Stimulated activated CD8-positive, alpha-beta memory T cell treated with anti-CD3 and anti-CD28 coated beads, Interleukin-15, amount 100 ng/mL, for 24 hours (primary cell): ENCODE measurements at places on chromosomes 1 and 21.

DNA sequence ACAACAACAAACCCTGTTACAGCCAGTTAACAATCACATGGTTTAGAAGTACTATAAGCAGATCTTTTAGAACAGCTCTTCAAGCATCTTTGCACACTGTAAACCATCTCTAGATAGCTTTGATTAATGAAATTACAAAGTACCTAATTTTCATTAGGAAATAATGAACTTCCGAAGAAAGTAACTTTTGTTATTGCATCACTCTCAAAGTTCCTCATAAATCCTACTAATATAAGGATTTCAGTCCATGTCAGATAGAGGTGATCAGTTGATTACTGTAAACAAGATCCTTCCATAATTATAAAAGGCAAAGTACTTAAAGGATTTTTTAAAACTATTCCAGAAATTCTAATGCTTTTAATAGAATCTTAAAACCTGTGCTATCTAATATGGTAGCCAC is 58.2 kb downstream of the FAF1 start:
- DNase-seq, result no peak

DNA sequence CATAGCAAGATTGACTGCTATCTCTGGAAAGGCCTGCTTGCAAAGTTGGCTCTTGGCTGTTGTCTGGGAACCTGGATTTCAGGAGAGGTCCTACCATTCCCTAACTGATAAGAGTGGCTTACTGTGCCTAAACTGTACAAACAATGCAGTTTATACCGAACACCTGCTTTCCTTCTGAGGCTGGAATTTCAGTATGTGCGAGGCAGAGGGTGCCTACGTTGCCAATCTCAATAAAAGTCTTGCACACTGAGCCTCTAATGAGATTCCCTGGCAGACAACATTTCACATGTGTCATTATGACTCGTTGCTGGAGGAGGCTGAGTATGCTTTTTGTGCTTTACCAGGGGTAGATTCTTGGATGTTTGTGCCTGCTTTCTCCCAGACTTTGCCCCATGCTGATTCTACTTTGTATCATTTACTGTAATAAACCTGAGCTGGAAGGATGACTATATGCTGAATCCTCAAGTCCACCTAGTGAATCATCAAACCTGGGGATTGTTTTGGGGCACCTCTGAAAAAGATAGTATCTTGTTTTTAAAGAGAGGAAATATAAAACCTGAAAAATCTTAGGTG is 58.9 kb upstream of the GNG4 start:
- DNase-seq, result no peak

DNA sequence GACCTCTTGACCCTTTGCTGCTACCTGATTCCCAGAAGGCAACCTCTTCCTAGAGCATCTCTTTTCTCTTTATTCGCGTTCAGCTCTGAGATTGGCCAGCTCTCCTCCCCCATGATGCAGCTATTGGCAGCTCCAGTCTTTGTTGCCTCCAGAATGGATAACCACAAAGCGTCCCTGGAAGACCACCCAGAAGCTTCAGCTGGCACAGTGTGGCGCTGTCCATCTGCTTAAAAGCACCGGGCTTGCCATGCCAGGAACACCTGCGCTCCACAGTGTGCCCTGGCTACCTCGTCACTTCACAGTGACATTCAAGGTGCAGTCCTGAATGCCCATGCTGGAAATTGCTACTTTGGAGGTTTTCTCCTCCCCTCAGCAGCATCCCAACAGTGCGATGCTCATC is 353.9 kb downstream of the LMO4 start:
- DNase-seq, result no peak

- no peak for DNase-seq
Observed at GRCh38 chr1:6723621-6724428, 22.2 kb upstream of the DNAJC11 start.

DNA sequence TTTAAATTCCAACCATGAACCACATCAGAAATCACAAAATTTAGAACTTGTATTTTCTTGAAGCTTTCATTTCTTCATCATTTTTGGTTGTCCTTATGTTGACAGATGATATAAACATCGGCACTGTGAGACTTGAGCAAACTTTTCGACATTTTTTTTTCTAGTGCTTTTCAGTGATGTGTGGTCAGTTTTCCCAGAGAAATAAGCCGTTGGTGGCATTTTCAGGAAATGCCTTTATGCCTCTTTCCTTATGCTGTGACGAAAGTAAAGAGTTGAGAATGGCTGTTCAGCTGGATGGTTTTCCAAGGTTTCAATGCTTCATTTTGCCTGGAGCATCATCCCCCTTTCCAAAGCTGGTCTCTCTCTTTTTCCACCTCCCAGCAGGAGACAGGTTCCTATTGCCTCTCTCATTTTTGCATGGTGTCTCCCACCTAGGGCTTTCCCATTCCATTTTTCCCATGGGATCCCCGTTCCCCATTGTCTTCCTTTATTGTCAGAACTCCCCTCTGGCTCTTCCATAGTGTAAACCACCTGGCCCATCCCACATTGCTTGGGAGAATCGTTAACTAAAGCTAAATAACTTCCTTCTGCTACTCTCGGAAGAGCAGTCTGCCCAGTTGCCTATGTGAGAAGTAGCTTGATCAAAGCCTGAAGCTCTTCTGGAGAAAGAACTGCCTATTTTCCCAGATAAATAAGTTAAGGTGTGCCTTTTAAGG is 61.4 kb upstream of the DYNLT5 start:
- no peak for DNase-seq

- no peak for DNase-seq
Observed at GRCh38 chr1:97805093-97805492, 115.7 kb downstream of the DPYD start.

GRCh38 chr1:225808136-225808535 is 1.8 kb upstream of the EPHX1 start:
- no peak for DNase-seq

- no peak for DNase-seq
Observed at GRCh38 chr21:36178349-36178748, 21.7 kb downstream of the DOP1B start.

DNA sequence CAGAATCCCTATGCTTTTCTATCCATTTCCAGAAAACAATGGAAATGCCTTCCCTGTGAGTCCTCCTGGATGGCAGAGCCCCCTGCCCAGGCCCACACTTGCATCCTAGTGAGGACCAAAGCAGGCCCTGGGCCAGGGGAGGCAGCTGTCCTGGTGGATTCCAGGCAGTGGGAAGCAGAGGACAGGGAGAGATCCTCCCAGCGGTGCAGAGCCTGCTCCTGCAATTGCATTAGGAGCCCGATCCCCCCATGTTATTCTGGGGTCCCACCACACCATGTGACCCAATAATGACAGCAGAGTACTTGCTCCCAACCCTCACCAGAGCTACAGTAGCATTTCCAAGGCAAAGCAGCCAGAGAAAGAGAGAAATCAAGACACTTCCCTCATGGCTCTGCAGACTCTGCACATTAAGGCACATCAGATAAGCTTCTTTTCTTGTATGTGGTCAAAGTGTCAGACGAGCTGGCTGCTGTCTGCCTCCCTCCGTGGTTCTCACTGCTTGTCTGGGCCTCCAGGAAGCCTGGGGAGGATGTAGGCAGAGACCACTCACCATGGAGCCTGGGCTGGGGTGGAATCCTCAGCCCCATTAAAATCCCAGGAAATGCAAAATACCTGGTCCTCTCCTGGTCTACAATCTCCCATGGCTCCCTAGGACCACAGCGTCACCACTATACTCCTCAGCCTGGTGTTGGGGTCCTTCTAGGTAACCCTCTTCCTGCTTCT is 54.9 kb upstream of the RUNX3 start:
- no peak for DNase-seq

GRCh38 chr21:38376235-38376634 is 119.4 kb downstream of the KCNJ15 start:
- DNase-seq, result no peak

DNA sequence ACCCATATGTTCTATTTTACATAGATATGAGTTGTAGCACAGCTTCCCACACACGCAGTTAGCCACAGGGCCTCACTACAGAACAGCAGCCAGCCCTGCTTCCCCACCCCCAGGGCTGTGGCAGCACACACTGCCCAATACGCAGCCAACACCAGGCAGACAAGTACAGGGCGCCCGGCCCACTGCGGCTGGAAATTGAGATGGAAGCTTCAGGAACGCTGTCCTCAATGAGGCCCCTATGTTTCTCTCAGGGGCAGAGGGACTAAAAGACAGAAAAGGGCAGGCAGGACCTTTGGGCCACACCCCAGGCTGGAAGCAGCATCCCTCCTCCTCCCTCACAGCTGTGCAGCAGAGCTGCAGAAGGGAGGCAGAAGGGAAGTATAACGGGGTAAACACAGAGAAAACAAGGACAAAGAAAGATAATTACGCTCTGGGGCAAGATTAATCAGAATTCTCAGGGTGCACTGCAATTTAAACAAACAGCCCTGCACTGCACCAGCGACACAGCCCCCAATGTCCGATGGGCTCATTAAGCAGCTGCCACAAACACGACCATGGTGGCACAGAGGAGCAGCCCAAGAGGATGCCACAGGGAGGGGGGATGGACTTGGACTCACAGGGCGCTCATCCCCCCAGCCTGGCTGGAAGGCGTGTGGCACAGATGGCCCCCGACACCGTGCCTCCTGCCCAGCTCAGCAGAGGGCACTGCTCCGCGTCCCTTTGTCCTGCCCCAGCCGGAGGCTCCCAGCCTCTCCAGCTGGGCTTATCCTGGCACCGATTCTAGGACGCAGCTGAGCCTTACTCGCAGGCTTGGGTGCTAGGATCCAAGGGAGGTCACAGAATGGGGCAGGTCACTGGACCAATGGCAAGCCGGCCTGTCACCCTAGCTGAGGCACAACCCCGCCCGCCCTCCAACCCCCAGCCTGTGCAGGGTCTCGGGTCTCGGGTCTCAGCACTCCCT is 14.2 kb downstream of the WDR4 start:
- no peak for DNase-seq

GRCh38 chr1:150282558-150282958 is 204 bp downstream of the CIART start:
- DNase-seq, result no peak

- no peak for DNase-seq
Observed at GRCh38 chr1:7919880-7920279, 20.8 kb downstream of the TNFRSF9 start.

DNA sequence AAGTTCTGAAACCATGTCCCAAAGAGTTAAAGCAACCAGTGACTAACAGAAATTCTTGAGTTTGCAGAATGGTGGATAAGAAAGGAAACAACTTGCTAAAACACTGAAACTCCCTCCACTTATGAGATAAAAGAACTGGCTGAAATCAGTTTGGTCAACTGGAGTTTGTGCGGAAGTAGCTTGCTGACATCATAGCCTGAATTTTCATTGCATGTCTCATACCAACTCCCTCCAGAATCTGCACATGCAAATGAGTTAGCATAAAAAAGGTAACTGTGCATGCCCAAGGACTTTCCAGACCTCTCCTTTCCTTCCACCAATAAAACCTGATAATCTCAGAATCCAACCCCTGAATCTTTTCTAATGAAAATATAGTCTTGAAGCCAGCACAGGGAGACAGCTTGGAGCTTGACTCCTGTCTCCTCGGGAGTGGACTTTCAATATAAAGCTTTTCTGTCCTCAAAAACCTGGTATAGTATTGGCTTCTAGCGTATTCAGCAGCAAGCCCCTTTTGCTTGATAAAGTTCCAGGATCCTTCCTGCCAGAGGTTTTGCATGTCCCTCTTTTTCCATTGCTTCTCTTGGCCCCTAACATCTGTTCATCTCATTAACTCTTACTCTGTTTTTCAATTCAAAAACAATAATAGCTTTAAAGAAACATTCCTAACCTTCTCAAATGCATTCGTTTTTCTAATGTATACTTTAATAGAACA is 785.8 kb upstream of the ADGRL4 start:
- no peak for DNase-seq

GRCh38 chr21:33196941-33197374 is 32.8 kb upstream of the IFNAR2 start:
- DNase-seq, result no peak

DNA sequence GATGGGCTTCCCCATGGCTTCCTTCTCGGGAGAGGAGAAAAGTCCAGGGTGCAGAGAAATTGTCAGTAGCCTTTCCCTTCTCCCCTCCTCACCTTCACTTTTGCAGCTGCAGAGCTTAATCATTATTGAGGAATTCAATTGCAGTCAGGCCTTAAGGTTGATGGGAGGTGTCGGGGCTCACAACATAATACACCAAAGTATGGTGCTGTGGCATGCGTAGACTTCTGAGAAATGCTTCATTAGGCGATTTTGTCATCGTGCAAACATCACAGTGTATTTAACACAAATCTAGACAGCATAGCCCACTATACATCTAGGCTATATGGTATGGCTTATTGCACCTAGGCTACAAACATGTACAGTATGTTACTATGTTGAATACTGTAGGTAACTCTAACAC is 100.2 kb upstream of the PPM1J start:
- DNase-seq, result no peak

DNA sequence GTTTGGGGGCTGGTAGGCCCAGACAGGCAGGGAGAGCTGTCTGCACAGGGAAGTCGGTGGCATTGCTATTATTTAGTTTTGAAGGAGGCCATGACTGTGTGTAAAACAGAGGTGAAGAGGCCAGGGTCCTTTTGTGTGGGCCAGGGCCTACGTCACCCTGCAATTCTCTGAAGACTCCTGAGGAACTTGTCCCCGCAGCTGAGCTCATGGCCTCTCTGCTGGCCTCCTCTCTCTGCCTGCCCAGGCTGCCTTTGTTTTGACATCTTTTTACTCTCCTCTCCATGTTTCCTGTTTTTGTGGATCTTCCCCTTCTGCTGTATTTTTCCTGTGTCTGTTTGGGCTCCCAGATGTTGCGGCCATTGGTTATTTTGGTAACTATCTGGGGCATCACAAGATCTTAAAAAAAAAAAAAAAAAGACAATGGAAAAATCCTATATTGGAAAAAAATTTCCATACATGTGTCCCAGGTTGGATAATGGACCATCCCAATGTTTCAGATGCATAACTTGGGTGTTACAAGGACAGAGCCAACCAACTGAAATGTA is 280.7 kb downstream of the RPS6KC1 start:
- DNase-seq, result no peak

- DNase-seq, result no peak
Observed at GRCh38 chr1:81598623-81599022, 202.1 kb upstream of the ADGRL2 start.

DNA sequence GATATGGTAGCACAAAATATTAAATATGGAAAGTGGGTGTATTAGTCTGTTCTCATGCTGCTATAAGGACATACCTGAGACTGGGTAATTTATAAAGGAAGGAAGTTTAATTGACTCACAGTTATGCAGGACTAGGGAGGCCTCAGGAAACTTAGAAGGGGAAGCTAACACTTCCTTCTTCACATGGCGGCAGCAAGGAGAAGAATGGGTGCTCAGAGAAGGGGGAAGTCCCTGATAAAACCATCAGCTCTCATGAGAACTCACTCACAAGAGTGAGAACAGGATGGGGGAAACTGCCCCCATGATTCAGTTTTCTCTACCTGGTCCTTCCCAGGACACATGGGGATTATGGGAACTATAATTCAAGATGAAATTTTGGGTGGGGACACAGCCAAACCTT is 15.8 kb upstream of the BACE2 start:
- no peak for DNase-seq

DNA sequence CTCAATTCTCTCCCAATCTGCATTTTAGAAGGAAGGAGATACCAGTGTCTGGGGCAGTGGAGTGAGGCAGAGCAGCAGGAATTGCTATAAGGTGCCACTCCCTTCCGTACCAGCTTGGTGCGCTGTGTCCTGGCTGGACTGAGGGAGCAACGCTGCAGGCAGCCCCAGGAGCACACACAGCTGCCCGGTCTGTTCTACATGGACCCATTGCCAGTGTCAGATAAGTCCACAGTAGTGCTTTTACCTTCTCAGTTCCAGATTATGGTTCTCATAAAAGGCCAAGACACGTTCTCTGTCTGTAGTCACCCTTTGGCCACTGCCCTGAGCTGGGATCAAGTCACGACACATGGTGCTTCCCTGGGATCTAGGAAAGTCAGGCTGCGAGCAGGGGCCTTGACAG is 44.1 kb upstream of the BARHL2 start:
- no peak for DNase-seq

GRCh38 chr1:241356519-241357365 is at the start of gene RGS7:
TSS of gene RGS7 (minus strand) at chr1:241357205.
- no peak for DNase-seq
